Dermis blood vessel endothelial cell (primary cell): ENCODE measurements at places on chromosomes 1 and 21. TPM values are rescaled to one million over a fixed set of nuclear protein-coding genes. Genes with fewer than 3 reads are reported as not detected.

DNA sequence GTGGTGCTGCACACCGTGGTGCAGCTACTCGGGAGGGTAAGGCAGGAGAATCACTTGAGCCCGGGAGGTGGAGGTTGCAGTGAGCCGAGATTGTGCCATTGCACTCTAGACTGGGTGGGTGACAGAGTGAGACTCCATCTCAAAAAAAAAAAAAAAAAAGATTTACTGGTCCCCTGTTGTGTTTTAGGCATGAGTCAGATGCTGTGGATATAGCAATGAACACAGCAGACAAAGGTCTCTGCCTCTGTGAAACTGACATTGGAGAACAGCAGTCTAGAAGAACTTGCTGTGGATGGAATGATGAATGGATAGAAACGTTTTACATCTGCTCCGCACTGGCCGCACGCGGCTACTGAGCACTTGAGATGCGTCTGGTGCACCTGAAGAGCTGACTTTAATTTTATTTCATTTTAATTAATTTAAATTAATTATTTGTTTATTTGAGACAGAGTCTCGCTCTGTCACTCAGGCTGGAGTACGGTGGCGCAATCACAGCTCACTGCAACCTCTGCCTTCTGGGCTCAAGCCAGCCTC, 24.5 kb upstream of the EPHA2 start:
- no peak for DNase-seq

- DNase-seq = no peak
These were observed 3.7 kb upstream of the MROH9 start for GRCh38 chr1:170931650-170932049.

ACTL8 gene
- not detected in 2 replicates for total RNA-seq

GRCh38 chr1:191699343-191699742, 458.9 kb upstream of the RGS18 start:
- DNase-seq = no peak

TPTE gene
- total RNA-seq = not detected in 2 replicates

REN gene
- total RNA-seq = not detected in 2 replicates

DNA sequence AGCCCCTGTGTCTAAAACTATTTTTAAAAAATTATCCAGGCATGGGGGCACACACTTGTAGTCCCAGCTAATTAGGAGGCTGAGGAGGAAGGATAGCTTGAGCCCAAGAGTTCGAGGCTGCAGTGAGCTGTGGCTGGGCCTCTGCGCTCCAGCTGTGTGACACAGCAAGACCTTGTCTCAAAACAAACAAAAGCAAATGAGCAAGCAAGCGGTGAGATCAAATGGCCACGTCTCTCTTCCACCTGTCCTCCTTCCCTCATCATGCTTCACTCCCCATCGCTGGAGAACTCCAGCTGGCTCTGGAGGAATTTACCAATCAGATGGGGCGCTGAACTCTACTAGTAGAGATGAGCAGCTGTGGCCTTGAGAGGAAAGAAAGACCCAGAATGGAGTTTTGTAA, 14.0 kb upstream of the REN start:
- no peak for DNase-seq

CELA2A gene
- not detected in 2 replicates for total RNA-seq

DNA sequence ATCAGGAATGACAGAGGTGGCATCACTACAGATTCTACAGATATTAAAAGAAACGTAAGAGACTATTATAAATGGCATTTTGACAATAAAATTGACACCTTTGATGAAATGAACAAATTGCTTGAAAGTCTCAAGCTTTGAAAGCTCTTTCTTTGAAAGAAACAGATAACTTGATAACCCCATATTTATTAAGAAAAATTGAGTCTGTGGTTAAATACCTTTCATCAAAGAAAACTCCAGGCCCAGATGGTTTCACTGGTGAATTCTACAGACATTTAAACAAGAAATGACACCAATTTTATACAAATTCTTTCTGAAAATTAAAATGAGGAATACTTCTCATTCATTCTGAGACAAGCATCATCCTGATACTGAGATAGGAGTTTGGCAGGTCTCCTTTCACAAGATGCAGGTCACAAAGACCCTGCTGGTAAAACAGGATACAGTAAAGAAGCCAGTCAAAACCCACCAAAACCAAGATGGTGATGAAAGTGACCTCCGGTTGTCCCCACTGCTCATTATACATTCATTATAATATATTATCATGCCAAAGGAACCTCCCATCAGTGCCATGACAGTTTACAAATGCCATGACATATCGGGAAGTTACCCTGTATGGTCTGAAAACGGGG, 210.9 kb downstream of the AKT3 start:
- no peak for DNase-seq

DNA sequence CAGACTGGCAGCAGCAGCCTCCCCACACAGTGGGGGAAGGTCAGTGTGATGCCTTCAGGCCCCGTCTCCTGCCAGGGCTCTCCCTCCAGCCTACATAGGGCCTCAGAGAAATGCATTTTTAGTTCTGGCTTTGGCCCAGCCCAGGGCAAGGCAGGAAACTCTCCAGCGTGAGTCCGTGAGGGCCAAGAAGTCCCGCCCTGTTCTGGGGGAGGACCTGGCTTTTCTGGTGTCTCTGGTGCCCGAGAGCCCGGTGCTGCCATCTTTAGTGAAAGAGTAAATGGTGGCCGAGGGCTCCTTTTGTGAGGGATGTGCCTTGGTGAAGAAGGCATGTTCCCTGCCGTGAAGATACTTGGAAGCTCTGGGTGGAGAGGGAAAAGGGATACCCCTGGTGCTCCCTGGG, 14.8 kb upstream of the DIP2A start:
- DNase-seq = no peak

GRCh38 chr1:36506276-36506920, 23.7 kb upstream of the CSF3R start:
- no peak for DNase-seq

GNAT2 gene
- not detected in 2 replicates for total RNA-seq

GRCh38 chr1:205240118-205240517, 12.4 kb downstream of the TMCC2 start:
- DNase-seq = no peak

DNA sequence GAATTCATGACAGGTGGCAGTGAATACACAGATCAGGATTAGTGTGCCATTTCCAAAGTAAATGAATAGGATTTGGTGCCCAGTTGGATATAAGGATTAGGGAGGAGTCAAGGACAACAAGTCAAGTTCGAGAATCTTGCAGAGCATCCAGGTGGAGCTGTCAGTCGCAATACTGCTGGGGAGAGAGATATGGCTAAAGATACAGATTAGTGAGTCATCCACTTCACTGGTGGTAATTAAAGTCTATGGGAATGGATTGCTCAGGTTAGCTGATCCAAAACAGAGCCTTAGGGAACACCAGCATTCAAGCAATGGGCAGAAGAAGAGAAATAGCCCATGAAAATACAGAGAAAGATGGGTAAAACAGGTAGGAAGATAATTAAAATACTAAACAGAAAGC, 26.8 kb downstream of the BCAS2 start:
- no peak for DNase-seq

- DNase-seq = no peak
These were observed 222.7 kb upstream of the OLFM3 start for GRCh38 chr1:102219463-102219862.

GRCh38 chr1:94936861-94937620, 10.1 kb upstream of the CNN3 start:
- peak; percentile 48 for DNase-seq

- DNase-seq = no peak
These were observed 27.6 kb downstream of the PODN start for GRCh38 chr1:53089478-53090226.

DNA sequence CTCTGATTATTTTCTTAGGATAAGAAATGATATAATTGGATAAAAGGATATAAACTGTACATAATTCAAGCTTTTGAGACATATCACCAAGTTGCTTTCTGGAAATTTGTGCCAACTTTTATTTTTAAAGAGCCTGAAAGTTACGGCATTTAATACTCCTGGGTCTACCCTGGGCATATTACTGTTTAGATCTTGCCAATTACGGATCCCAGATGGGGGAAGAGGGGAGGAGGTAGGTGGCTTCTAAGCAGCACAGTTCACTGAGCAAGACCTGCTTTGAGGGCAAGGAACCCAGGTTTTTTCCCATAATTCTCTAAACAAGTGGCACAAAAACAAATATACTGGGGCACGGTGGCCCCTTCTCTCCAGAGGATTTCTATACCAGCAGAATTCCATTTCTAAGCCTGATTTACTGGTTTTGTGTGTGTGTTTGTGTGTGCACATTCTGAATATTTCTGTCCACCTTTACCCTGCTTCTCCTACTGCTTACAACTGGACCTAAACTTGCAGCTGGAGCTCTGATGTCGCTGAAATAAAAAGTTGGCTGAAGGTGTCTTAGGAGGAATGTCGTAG, 76.7 kb downstream of the LAMC2 start:
- DNase-seq = no peak

- no peak for DNase-seq
These were observed 75.8 kb downstream of the PCBP3 start for GRCh38 chr21:45719177-45719802.

YOD1 gene
- total RNA-seq = 8.2 and 8.5 TPM in 2 replicates
